ENCODE measurements at places on chromosomes 1 and 21.

DNA sequence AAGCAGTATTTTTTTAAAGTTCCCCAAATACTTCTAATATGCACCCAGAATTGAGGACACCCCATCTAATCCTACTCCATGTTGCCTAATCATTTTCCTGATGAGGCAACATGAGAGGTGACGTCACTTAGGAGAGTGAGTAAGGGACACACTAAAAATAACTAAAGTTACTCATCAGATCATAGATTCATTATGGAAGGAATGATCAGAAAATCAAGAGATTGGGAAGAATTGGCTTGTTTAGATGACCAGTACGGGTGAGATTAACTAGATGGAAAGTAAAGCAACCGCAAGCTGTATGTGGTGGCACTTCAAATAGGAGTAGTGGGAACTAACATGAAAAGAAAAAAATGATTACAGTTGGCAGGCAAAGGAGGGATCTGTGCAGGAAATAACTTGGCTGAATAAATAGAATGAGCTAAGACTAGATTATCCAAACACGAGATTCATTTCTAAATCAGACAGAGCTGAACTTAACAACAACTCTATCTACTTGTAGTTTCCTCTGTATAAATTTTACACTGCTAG lies 61.4 kb upstream of the CXADR start:
- DNase-seq, result no peak

- DNase-seq, result no peak
Observed at GRCh38 chr1:25066256-25066655, 136.2 kb upstream of the RUNX3 start.

GRCh38 chr1:89779151-89779940 lies 41.5 kb upstream of the LRRC8D start:
- DNase-seq, result no peak

GRCh38 chr1:59605761-59606160 lies 209.0 kb upstream of the HOOK1 start:
- DNase-seq, result no peak

GRCh38 chr1:162016631-162017030 lies 7.0 kb downstream of the OLFML2B start:
- no peak for DNase-seq

GRCh38 chr1:30172757-30173156 lies 550.6 kb downstream of the MATN1 start:
- DNase-seq, result no peak

GRCh38 chr1:232901255-232901654 lies 49.2 kb upstream of the NTPCR start:
- no peak for DNase-seq

GRCh38 chr1:1782399-1783221 lies 4.3 kb upstream of the NADK start:
- DNase-seq, result no peak

DNA sequence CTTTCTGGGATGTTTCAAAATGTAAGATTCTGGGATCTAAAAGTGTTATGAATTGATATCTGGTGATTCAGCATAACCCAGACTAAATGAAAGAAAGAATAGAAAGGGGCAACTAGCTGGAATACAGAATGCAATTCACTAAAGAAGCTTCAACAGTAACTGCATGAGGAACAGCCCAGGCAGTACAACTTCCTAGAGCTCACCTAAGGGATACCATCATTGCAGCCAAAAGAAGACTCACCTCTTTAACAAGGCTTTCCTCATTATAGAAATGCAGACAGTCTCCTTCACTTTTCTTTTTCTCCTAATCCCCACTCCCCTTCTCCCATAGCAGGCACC lies 6.3 kb downstream of the RGS5 start:
- no peak for DNase-seq

GRCh38 chr1:168468042-168468809 lies 75.6 kb downstream of the XCL2 start:
- no peak for DNase-seq

GRCh38 chr1:204348722-204349121 lies 11.0 kb downstream of the PLEKHA6 start:
- no peak for DNase-seq

- DNase-seq, result no peak
Observed at GRCh38 chr1:53405737-53406136, 53.5 kb upstream of the DMRTB1 start.

DNA sequence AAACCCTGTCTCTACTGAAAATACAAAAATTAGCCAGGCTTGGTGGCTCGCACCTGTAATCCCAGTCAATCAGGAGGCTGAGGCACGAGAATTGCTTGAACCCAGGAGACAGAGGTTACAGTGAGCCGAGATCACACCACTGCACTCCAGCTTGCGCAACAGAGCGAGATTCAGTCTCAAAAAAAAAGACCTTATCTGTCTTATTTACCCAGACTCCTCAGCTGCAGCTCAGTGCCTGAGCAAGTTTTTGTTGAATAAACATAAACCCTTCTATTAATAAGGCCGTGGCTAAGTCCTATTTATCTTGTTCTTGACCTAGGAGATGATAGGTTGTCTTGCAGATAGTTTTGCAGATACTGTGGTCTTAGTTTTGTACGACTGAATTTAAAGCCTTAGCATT lies 136.4 kb upstream of the TMEM51 start:
- no peak for DNase-seq

DNA sequence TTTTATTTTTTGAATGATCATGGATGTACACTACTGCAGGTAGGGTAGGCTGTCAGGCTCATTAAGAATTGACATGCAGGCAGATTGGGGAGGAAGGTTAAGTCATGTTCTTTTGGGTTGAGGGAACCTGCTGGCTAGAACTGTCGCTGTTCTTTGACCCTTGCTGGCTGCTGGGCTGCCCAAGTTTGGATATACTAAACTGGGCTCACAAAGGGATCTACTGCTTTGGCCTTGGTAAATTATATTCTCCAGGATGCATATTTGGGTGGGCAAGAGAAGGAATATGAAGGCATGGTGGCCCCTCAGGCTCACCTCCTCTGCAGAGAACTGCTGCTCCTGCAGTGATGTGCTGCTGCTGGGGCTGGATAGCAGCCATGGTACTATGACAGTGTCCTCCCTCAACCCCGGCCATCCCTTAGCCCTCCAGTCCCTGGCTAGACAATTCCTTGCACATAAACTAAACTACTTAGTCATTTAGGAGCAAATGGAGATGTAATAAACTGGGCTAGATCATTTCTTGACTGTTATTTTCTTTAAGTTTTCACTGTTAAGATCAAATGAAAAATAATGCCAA lies 6.1 kb downstream of the ATP1A1 start:
- no peak for DNase-seq

DNA sequence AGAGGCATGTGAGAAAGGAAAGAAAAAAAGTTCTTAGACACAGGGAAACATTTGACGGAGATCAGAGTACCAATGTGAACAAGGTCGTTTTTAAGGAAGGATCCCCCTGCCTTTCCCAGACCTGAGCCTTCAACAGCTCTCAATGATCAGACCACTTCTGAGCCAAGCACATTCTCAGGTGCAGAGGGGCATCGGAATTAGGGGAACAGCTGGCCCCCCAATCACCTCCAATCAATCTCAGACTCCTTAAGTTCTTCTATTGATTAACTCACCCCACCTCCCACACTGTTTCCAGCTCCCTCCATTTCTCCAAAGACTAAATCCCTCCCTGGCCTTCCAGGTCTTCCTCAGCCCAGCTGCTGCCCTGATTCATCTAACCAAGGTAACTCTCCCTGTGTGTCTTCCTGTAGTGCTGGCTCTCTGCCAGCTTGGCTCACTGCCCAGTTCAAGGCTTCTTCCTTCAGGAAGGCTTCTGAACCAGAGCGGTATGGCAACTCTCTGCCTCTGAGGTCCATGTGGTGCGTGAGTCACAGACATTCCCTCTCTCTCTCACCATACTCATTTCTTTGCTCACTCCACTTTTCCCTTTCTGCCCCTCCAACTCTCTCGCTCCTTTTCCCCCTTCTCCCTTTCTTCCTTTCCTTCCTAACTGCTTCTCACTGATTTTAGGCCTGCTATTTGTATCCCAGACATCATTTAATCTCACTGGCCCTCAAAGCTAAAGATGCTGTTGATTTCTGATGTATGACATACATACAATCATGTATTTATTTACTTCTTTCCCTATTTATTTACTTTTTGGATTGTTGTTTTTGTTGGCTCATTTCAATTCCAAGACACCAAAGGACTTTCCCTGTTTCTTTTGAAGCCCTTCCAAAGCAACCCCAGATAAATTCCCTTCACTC lies 18.1 kb downstream of the CFAP45 start:
- DNase-seq, result peak; percentile 10

DNA sequence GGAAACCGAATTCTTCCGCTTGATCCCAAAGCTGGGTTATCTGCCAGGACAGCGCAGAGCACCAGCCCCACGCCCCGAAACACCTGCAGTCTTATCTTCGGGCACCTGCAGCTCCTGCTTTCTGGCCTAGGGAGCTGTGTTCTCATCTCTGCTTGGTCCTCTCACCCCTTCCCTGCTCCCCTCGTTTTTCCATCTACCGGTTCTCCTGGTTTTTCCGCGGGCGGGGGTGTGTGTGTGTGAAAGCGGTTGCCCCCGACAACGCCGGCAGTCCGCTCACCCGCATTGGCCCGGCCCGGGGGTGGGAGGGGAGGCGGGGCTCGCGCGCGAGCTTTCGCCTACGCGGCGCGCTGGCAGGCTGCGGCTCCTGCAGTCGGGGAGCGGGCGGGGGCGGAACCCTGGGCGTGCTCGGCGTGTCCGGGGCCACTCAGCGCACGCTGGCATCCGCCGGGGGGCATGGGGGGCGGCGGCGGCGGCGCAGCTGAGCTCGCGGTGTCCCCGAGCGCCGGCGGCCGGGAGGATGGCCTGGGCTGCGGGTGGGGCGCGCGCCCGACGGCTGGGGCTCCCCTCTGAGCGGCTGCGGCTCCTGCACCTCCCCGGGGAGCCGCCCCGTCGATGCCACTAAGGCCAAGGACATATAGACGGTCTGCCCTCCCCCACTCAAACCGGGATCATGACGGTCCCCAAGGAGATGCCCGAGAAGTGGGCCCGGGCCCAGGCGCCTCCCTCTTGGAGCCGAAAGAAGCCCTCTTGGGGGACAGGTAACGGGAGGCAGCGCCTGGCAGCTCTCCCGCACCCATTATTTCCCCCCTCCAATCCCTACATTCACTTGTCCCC lies 3.2 kb downstream of the ATP8B2 start:
- peak; percentile 91 for DNase-seq

GRCh38 chr1:156126043-156126629 lies 11.6 kb downstream of the LMNA start:
- peak; percentile 43 for DNase-seq

DNA sequence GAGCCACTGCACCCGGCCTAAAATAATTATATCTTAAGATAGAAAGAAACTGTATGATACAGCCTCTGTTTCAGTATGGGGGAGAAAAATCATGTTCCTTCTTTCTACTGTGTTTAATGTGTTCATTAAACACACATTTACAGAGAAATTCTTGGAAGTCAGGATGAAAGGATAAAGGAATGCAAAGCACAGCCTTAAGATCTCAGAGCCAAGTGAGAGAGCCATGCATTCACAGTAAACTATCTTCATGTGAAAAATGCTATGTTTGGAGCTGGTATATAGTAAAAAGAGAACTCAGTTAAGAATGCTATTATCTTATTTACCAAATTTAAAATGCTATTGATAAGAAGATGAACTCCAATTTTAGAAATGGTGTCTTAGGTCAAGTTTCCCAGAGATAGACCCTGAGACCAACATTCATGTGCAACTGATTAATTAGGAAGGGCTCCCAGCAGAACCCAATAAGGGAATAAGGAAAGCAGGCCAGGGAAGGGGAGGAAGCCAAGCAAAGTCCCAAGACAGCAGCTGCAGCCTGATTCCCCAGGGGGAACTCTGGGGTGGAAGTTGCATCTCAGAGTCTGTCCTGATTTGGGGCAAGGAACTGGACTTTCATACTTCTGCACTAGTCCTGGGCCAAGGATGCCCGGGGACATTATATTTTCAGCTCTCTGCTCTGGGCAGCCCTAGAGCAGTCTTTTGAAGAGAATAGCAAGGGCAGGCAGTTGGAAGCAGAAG lies 130.0 kb upstream of the ZNF648 start:
- no peak for DNase-seq

GRCh38 chr21:42435401-42435800 lies 31.7 kb downstream of the UBASH3A start:
- DNase-seq, result no peak

DNA sequence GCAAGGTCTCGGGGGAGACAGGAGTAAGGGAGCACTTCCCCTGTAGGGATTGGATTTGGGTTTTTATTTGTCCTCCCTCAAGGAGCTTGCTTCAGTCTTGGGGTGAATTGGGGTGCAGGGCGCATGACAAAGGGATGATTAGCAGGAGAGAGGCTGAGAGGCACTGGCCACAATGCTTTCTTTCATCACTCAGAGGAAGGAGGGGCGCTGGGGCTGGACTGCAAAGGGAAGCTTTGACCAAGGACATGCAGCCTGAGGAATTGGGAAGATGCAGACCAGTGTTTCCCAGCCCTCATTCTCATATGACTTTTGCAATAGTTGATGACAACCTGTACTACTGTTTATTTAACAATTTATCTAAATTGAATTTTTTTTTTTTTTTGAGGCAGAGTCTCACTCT lies 34.1 kb upstream of the PDPN start:
- no peak for DNase-seq

- no peak for DNase-seq
Observed at GRCh38 chr1:169681140-169681539, 30.3 kb downstream of the SELL start.

- no peak for DNase-seq
Observed at GRCh38 chr1:116472431-116472961, 98.3 kb downstream of the CD58 start.

DNA sequence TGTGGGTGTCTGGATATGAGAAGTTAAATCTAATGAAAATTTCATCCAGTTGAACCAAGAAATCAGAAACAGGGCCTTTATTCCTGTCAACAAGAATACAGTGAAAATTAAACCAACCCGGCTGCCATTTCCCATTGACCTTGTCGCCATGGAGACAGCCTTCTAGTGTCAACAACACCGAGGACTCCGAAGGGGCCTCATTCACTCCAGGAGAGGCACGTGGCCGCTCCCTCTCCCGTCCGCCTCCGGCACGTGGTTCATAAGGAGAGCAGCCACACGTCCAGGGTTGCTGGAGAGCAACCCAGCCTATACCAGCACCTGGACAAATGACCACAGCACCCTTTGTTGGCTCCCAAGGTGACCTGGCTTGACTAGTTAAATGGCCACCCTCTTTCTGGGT lies 120.3 kb upstream of the VAMP3 start:
- DNase-seq, result no peak

DNA sequence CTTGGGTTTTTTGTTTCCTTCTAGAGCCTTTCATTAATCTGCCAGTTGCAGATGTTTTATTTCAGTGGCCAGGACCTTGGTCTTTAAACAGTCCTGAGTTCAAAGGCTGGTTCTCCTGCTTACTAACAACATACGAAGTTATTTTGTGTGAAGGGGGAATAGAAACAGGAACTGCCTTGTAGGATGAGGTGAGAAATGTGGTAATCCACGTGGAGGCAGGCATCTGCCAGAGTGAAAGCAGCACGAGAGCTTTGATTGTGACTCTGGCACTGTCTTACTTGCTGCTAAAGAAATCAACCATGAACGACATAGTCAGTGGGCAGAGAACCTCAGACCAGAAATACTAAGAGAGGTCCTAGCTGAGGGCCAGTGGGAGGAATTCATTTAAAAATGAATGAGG lies 30.4 kb downstream of the TMEM63A start:
- no peak for DNase-seq

DNA sequence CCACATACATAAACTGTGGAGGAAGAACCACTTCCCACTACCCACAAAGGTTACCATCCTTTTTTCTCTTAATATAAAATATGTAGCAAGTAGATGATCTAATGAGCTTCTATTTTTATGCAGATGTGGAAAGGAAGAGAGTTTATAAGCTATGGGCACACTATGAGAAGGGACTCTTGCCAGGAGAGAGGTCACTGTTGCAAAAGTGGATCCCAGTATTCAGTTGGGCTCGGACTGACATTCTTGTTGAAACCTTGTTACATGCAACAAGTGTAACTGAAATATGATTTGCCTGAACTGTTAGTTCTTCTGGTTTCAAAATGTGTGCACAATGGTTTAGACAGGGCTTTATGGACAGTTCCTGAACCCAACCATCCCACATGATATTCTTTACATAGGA lies 397.4 kb upstream of the PKN2 start:
- DNase-seq, result no peak

All from activated CD4-positive, alpha-beta T cell treated with anti-CD3 and anti-CD28 coated beads for 4 hours (primary cell).